ENCODE measurements at places on chromosomes 7 and 10.

GRCh38 chr7:150976529-150977381 is 1.4 kb downstream of the KCNH2 start:
- DNase-seq: no peak

DNA sequence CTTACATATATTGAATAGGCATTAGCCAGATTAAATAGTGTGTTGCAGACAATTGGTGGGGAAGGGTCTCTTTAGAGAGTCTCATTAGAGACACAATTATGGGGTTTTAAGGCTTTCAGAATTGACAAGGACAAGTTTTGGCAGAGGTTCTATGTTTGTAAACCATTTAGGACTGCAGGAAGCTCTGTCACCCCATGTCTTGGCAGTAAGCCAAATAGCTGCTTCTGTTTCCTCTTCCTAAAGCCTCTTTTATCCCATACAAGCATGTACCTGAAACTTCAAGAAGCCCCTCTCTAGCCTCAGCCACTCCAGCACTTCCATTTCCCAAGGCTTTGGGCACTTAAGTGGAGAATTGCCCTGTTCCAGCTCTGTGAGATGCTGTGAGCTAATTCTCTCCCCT is 21.8 kb upstream of the LRRC4 start:
- no peak for DNase-seq

GRCh38 chr10:107054469-107055156 is 109.9 kb downstream of the SORCS1 start:
- DNase-seq: no peak

GRCh38 chr10:13528875-13529713 is at the start of gene BEND7:
Gene BEND7, minus strand, starts transcription at chr10:13529014. Its CDS starts 481 bp downstream, at chr10:13528533.
- DNase-seq: no peak

GRCh38 chr7:38524786-38525185 is 106.4 kb downstream of the AMPH start:
- no peak for DNase-seq

DNA sequence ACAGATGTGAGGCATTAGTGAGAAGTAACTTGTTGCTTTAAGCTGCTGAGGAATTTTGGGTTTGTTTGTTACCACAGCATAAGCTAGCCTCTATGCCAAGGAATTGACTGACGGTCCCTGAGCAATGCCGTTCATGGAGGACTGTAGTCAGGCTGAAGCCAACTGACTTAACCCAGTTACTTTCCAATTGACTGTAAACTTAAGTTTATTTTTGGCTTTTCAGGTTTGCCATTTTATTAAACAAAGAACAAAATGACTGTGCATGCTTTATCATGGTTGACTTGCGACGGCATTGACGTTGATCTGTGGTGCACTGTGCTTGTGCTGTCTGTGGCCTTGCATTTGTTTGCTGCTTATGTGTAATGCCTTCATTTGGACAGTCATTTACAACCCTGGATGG is 53.5 kb downstream of the DNAJB9 start:
- DNase-seq: no peak

- no peak for DNase-seq
These were observed 27.8 kb downstream of the NET1 start for GRCh38 chr10:5440206-5440605.

- no peak for DNase-seq
These were observed 239.6 kb upstream of the SLC26A5 start for GRCh38 chr7:103685646-103686045.

DNA sequence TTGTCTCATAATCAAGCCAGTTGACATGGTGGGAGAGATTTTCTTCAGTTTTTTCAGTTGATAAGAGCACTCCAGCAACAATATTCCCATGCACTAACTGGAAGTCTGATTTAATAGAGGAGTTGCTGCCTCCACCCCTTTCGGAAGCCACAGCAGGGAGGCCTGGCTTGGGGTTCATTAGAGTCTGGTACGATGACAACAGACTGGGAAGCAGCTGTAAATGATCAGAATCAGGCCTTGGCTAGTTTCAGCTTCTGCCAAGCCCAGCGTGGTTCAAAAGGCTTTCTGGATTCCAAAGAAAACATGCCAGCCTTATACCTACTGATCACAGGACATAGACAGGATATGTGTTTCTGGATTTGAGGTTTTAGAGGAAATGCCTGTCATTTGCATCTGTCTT is 274.0 kb downstream of the CSTF2T start:
- no peak for DNase-seq

- no peak for DNase-seq
These were observed 137.0 kb downstream of the RAPGEF5 start for GRCh38 chr7:22219739-22220493.

- DNase-seq: no peak
These were observed 100.8 kb downstream of the ACTR3B start for GRCh38 chr7:152860310-152860709.

GRCh38 chr10:71627230-71627939 is 92.2 kb downstream of the C10orf105 start:
- DNase-seq: no peak

DNA sequence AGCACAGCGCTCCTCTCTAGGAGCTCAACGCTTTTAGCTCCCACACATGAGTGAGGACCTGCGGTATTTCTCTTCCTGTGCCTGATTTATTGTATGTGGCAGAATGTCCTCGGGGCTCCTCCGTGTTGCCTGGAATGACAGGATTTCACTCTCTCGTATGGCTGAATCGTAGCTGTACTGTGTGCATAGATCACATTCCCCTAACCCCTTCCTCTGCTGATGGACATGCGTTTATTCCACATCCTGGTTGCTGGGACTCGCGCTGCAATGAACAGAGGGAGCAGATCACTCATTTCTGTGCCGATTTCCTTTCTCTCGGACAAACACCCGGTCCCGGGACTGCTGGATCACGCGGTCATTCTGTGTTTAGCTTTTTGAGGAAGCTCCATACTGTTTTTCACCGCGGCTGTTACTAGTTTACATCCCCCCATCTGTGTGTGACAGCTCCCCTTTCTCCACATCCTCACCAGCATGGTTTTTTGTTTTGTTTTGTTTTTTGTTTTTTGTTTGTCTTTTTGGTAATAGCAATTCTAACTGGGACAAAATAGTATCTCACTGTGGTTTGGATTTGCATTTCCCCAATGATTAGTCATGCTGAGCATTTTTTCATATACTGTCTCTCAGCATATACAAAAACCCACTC is 76.3 kb downstream of the FOXL3 start:
- DNase-seq: no peak

GRCh38 chr10:122232769-122233168 is 38.3 kb upstream of the BTBD16 start:
- DNase-seq: no peak

DNA sequence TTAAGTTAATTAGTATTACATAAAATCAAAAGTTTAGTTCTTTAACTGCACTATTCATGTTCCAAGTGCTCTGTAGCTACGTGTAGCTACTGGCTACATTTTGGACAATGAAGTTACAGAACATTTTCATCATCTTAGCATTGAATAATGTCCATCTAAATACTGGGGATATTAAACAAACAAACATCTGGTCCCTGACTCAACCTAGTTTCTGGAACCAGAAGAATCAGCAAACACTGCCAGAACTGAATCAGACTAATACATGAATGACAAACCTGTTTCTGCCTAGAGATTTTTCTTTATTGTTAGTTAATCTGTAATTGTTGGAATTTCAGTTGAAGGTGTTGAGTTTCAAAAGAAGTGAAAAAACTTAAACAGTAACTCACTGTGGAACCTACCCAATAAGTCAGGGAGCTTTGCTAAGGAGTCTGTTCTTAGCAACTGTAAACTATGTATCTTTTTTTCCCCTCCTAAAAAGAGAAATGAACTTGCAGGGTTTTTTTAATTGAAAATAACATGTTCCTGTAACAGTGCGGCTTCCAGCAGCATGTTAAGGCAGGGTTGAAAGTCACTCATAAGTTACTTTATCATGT is 58.3 kb downstream of the CDK13 start:
- DNase-seq: no peak

DNA sequence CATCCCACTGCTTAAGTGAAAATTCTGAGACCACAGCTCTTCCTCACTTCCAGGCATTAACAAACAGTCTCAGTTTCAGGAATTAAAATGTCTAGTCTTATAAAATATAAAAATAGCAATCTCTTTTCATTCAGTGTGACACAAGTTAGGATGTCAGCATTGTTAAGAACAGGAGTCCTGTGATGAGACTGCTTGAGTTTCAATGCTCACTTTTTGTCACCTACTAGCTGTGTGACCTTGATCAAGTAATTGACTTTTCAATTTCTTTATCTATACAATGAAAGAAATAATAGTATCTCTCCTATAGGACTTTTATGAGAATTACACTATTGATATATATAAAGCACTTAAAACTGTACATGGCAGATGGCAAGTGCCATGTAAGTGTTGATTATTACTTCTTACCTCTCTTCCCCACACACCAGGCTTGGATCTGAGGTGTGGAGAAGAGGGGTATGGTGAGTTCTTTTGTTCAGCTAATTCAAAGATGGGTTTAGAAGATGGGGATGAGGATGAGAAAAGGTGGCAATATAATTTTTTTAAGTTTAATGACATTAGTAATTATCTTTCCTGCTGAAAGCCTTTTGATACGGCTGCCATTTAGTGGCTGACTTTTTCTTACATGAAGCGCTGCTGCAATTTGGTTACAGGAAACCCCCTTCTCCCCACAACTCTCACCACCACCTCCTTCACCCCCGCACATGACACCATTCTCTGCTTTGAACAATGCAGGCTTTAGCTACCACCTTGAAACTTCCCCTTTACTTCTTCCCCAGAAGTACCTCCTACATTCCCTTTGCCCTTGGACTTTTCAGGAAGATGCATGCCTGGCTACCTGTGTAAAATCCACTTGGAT is 20.8 kb upstream of the HYAL4 start:
- no peak for DNase-seq

GRCh38 chr7:45579391-45579801 is 5.2 kb downstream of the ADCY1 start:
- no peak for DNase-seq

GRCh38 chr7:55423891-55424290 is 58.8 kb downstream of the LANCL2 start:
- DNase-seq: no peak

- DNase-seq: no peak
These were observed 102.9 kb upstream of the FERD3L start for GRCh38 chr7:19248115-19248514.

- no peak for DNase-seq
These were observed 6.1 kb downstream of the MMRN2 start for GRCh38 chr10:86951184-86951761.

GRCh38 chr10:28169525-28169924 is 133.3 kb downstream of the MPP7 start:
- no peak for DNase-seq
